ENCODE measurements at places on chromosomes 1 and 21.

DNA sequence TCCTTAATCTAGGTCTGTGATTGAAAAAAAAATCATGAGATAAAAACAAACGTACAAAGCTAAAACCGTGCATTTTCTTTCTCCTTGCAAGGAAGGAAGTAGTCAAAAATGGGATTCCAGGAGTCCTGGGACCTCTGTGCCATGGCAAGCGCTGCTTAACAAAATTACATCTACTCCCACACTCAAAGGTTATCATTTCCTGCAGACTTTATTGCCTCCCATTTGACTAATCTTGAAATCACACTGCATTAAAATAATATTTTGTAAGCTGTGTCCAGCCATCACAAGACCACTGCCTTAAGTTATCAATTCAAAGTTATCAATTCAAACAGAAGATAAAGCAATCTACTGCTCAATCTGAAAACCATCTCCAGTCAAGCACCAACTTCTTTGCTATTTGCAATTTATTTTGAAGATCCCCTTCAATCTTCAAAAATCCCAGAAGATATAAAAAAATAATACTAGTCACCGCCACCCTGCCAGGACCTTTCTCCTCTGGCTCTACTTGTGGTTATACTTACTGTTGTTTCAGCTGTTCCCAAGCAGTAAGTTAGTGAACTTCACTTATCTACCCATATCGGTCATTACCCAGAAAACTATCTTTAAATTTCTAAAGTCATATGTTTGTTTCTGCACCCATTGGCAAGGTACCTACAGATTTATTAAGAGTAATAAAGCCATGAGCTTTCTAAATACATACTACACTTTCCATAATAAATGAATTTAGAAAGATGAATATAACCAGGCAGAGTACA lies 38.1 kb upstream of the RAP1GAP start:
- no peaks in the 10 kb centered on the region for H3K27me3 ChIP-seq
- H3K27ac ChIP-seq, result no peak overlapping the region
- peaks cover 19% of the 10 kb centered on the region for H3K36me3 ChIP-seq
- DNase-seq, result no peak
- H3K4me1 ChIP-seq, result no peaks in the 10 kb centered on the region

GRCh38 chr1:83897516-83897915 lies 101.4 kb downstream of the TTLL7 start:
- no peak for DNase-seq
- H3K36me3 ChIP-seq, result no peaks in the 10 kb centered on the region
- H3K4me1 ChIP-seq, result no peaks in the 10 kb centered on the region
- no peak overlapping the region for H3K4me3 ChIP-seq
- H3K27me3 ChIP-seq, result no peaks in the 10 kb centered on the region
- H3K27ac ChIP-seq, result no peak overlapping the region

- peak overlapping the region; percentile 82 for H3K27ac ChIP-seq
- peak; percentile 61 for DNase-seq
- H3K4me3 ChIP-seq, result no peak overlapping the region
Measured at GRCh38 chr1:43885279-43885801, 48.3 kb upstream of the ARTN start.

DNA sequence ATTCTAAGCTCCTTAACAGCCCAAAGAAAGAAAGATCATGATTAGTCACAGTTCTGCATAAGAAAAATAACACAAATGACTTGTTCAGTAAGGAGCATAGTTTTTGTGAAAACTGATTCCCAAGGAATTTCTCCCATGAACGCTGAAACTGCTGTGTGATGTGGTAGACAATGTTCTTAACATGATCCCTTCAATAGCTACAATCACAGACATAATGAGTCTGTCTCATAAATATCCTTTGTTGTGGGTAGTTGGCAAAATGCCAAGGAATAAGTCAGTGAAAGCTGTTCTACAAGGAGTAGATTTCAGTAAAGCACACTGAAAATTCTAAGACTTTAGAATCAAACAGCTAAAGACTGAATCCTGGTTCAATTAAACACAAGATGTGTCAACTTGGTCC lies 404.8 kb downstream of the HLX start:
- peak; percentile 34 for DNase-seq

- DNase-seq, result peak; percentile 79
- H3K36me3 ChIP-seq, result no peaks in the 10 kb centered on the region
- H3K4me3 ChIP-seq, result no peak overlapping the region
- H3K4me1 ChIP-seq, result no peaks in the 10 kb centered on the region
- no peaks in the 10 kb centered on the region for H3K27me3 ChIP-seq
Measured at GRCh38 chr1:58515794-58516401, 30.6 kb downstream of the OMA1 start.

DNA sequence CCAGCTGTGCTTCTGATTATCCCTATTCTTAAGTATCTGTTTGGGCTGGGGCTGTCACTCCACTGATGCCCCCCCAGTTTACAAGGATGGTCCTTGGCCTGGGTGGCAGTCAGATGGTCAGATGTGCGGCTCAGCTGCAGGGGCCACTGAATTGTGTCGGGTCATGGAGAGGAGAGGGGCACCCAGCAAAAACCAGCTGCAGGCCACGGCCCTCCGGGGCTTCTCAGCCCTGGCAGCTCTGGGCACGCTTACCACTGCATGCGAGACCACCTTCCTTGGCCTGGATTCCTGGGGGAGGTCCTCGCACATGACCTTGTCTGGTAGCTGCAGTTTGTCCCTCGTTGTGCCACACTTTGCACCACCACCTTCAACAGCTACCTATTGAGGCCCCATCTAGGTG lies 164.9 kb upstream of the TMEM51 start:
- H3K27ac ChIP-seq, result no peak overlapping the region
- no peaks in the 10 kb centered on the region for H3K36me3 ChIP-seq
- no peak overlapping the region for H3K4me3 ChIP-seq
- no peaks in the 10 kb centered on the region for H3K27me3 ChIP-seq
- no peaks in the 10 kb centered on the region for H3K4me1 ChIP-seq
- DNase-seq, result no peak

DNA sequence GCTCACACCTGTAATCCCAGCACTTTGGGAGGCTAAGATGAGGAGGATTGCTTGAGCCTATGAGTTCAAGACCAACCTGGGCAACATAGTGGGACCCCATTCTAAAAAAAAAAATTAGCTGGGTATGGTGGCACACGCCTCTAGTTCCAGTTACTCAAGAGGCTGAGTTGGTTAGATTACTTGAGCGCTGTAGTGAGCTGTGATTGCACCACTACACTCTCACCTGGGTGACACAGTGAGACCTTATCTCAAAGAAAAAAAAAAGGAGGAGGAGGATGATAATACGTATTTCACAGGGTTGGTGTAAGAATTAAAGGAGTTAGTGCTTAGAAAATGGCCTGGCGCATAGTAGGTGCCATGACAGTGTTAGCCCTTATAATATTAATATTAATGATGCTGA lies 144.1 kb downstream of the PLXNA2 start:
- H3K27me3 ChIP-seq, result no peaks in the 10 kb centered on the region
- DNase-seq, result no peak
- H3K27ac ChIP-seq, result no peak overlapping the region
- H3K36me3 ChIP-seq, result peaks cover 13% of the 10 kb centered on the region
- peaks cover 59% of the 10 kb centered on the region for H3K4me1 ChIP-seq

- no peak overlapping the region for H3K4me3 ChIP-seq
- no peaks in the 10 kb centered on the region for H3K4me1 ChIP-seq
- no peaks in the 10 kb centered on the region for H3K36me3 ChIP-seq
- no peaks in the 10 kb centered on the region for H3K27me3 ChIP-seq
- no peak for DNase-seq
- H3K27ac ChIP-seq, result no peak overlapping the region
Measured at GRCh38 chr1:187010571-187011309, 182.0 kb downstream of the PLA2G4A start.

- H3K4me1 ChIP-seq, result no peaks in the 10 kb centered on the region
- H3K27me3 ChIP-seq, result no peaks in the 10 kb centered on the region
- no peak for DNase-seq
- H3K4me3 ChIP-seq, result no peak overlapping the region
- no peak overlapping the region for H3K27ac ChIP-seq
Measured at GRCh38 chr1:245715291-245715701, 560.5 kb downstream of the KIF26B start.

DNA sequence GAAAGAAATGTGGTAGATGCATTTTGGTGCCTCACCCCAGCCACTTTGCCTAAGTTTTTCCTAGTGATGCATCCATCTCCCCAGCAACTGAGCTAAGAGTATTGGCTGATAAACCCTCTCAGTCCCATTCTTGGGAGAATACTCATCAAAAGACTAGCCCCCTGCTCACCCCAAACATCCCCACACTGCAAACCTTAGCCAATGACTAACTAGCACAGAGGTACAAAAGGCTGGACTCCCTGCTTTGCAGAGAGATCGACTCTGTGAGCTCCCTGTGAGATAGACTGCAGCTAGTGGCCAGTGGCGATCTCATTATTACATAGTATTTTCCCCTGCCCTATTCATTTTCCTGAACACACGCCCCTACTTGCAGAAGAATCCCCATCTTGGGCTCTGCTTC lies 155.3 kb downstream of the HHIPL2 start:
- H3K27ac ChIP-seq, result no peak overlapping the region
- H3K36me3 ChIP-seq, result no peaks in the 10 kb centered on the region
- H3K4me3 ChIP-seq, result no peak overlapping the region

DNA sequence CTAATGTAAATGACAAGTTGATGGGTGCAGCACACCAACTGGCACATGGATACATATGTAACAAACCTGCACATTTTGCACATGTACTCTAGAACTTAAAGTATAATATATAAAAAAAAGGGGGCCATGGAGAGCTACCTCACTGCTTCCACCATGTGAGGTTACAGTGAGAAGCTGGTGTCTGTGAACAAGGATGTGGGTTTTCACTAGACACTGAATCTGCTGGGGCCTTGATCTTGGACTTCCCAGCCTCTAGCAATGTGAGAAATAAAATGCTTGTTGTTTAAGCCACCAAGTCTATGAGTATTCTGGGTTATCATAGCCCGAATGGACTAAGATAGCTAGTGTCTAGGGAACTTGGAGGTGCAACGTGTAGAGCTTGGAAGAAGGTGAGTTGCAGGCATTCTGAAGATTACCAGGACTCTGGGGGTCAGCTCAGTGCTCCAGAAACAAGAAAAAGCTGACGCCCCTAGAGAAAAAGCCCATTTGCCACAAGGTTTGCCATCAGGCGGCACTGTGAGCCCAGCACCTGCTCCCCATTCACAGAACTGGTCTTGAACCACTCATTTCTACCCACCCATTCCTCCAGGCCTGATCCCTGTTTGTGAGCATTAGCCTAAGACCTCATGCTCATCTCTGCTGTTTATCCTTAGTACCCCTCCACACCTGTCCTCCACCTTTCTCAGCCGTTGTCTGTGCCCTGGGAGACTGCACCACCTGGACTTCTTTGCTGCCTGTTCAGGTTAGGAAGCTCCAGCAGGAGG lies 15.1 kb upstream of the FYB2 start:
- H3K4me1 ChIP-seq, result peaks cover 5% of the 10 kb centered on the region
- no peaks in the 10 kb centered on the region for H3K27me3 ChIP-seq
- no peaks in the 10 kb centered on the region for H3K36me3 ChIP-seq
- H3K4me3 ChIP-seq, result no peak overlapping the region
- DNase-seq, result no peak
- no peak overlapping the region for H3K27ac ChIP-seq

DNA sequence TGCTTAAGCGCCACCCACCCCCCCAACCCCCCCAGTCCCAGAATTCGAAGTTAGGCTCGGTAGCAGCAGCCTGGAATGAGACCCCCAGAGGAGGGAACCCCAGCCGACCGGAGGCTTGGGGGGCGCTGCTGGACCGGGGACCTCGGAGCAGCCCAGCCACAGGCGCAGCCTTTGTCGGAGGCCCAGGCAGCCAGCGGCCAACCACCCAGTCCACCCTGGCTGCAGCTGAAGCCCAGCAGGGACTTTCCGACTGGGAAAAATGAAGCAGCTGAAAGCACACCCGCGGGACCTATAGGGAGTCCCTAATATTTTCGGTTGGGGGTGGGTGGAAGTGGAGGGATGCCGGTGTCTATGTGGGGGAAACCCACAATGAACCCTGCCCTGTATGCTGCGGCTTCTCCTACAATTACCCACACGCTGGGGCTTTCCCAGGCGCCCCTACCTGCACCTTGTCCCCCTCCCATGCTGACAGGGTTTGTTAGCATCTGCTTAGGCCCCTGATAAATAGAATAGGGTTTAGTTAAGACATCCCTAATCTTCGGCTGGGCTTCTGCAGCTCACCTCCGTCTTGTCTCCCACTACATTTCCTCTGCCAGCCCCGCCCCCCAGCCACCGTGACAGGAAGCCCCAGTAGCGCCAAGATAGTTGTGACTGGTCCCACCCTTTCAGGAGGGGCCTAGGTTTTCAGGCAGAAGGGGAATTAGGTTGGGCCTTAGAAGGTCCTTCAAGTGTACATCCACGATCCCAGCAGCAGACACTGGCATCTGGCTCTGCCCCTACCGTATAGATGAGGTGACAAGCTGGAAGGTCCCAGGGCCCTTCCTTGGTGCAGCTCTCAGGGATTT lies 838 bp downstream of the CCDC28B start:
- H3K4me3 ChIP-seq, result peak overlapping the region; percentile 46
- H3K27ac ChIP-seq, result peak overlapping the region; percentile 77
- peaks cover 7% of the 10 kb centered on the region for H3K36me3 ChIP-seq
- H3K4me1 ChIP-seq, result peaks cover 12% of the 10 kb centered on the region

DNA sequence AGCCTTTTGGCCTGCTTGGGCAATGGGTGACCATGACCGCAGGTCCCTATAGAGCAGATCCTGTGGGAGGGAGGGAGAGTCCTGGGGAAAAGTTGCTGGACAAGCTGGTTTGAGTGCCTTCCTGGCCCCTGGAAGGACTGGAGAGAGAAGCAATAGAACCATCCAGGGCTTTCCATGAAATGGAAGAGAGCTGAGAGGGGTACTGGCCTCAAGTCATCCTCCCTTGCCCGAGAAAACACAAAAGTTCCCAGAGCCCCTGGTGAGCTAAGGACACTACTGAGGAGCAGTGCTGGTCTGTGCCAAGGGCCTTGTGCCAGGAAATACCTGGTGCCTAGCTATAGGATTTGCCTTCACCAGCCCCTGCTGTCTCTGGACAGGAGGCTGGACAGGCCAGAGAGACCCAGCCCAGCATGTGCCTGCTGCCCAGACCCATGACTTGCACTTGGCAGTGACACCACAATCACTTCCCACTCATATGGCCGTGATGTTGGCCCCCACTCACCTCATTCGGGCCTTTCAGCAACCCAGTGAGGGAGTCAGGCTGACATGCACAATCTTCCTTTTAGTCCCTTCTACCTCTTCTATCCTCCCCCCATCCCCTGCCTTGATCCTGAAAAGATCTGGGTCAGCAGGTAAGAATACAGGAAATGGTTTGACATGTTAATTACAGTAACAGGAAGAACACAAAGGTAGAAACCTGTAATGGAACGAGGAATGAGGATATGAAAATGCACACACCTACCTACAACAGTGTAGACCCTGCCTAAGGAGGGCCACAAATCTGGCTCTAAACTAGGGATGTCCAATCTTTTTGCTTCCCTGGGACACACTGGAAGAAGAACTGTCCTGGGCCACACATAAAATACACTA lies 7.0 kb downstream of the SH3BP5L start:
- H3K4me1 ChIP-seq, result peaks cover under 1% of the 10 kb centered on the region
- DNase-seq, result no peak
- no peaks in the 10 kb centered on the region for H3K27me3 ChIP-seq
- no peak overlapping the region for H3K4me3 ChIP-seq
- peaks cover 26% of the 10 kb centered on the region for H3K36me3 ChIP-seq

DNA sequence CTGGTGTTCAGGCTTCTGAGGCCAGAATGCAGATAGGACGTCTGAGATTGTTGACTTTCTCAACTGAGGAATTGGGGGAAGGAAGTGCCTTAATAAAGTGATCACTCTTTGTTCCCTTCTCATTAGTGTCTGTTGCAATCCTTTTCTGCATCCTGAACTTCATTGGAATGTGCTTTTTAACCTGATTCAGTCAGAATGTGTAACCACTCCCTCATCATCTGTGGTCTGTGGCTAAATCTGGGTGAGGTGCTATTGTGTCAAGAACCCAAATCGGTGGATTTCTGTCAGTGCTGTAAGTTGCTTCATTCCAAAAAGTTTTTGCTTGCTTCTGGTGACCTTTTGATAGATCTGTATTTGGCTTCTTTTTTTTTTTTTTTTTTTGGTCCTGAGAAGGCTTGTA lies 38.2 kb downstream of the ARID1A start:
- no peak overlapping the region for H3K4me3 ChIP-seq
- peaks cover 5% of the 10 kb centered on the region for H3K4me1 ChIP-seq
- H3K36me3 ChIP-seq, result peaks cover 65% of the 10 kb centered on the region
- no peak for DNase-seq
- peak overlapping the region; percentile 65 for H3K27ac ChIP-seq
